ENCODE measurements at places on chromosomes 7 and 10.
A peak's percentile ranks its signal among the peaks of the same experiment; 100 is the strongest.

- peak overlapping the region; percentile 52 for H3K4me3 ChIP-seq
- H3K36me3 ChIP-seq, result no peaks in the 10 kb centered on the region
- peak; percentile 95 for DNase-seq
- H3K4me1 ChIP-seq, result peaks cover 71% of the 10 kb centered on the region
Measured at GRCh38 chr10:6275022-6275997, 72.6 kb downstream of the PFKFB3 start.

DNA sequence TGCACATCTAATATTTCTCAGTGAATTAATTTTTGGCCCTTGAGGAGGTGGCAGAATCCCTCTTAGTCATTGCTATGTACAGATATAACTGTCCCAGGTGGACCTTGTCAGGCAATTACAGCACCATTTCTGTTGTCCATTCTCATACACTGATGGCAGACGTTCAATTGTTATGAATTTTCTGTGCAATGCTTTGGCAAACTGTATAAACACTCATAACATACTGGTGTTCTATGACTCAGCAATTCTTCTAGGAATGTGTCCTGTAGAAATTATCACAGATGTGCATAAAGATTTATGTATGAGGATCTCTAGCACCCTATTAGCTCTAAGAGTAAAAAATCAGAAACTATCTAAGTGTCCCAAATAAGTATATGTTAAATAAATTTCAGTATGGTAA is 80.8 kb downstream of the DNAJB9 start:
- DNase-seq, result no peak
- H3K4me3 ChIP-seq, result no peak overlapping the region
- no peak overlapping the region for H3K27ac ChIP-seq
- no peaks in the 10 kb centered on the region for H3K4me1 ChIP-seq

DNA sequence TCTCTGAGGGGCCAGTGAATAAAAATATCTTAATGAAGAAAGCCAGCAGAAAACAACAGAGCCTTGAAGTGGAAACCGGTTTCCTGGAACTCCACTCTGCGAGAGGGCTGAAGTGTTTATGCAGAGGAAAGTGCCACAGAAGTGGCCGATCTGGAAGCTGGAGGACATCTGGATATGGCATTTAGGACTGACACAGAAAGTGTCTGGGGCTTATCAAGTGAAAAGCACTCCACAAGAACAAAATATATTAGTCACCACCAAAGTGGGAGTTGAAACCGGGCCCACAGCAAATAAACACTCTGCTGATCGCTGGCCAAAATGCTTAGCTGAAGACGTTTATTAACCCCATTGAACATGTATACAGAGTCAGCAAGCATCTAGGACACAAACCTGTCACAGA is 7.8 kb downstream of the NOD1 start:
- H3K4me3 ChIP-seq, result peak overlapping the region; percentile 35
- peak overlapping the region; percentile 67 for H3K27ac ChIP-seq
- peaks cover 55% of the 10 kb centered on the region for H3K4me1 ChIP-seq
- no peaks in the 10 kb centered on the region for H3K36me3 ChIP-seq
- no peaks in the 10 kb centered on the region for H3K27me3 ChIP-seq

GRCh38 chr7:96359876-96360275 is 38.0 kb upstream of the SLC25A13 start:
- no peaks in the 10 kb centered on the region for H3K4me1 ChIP-seq
- H3K27ac ChIP-seq, result no peak overlapping the region
- no peaks in the 10 kb centered on the region for H3K36me3 ChIP-seq
- no peak overlapping the region for H3K4me3 ChIP-seq
- no peaks in the 10 kb centered on the region for H3K27me3 ChIP-seq

DNA sequence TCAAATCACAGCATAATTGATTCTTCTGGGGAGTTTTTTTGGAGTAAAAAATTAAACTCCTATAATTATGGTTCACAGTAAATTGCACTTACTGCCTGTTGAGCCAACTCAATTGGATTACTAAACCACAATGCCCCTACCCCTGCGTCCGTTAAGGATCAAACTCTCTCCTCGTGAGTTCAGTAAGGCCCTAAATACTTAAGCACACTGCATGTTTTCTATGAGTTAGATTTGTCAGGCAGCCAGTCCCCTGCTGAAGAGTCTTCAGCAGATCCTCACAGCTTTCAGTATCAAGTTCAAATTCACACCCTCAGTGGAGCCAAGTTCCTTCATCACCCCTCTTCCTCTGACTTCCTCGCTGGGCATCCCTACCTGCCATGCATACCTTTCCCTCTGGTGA is 275.0 kb upstream of the BMPER start:
- no peaks in the 10 kb centered on the region for H3K36me3 ChIP-seq
- no peaks in the 10 kb centered on the region for H3K27me3 ChIP-seq
- H3K27ac ChIP-seq, result no peak overlapping the region
- no peaks in the 10 kb centered on the region for H3K4me1 ChIP-seq
- no peak overlapping the region for H3K4me3 ChIP-seq
- no peak for DNase-seq

GRCh38 chr7:41311301-41311700 is 391.6 kb downstream of the INHBA start:
- no peaks in the 10 kb centered on the region for H3K36me3 ChIP-seq
- H3K4me1 ChIP-seq, result no peaks in the 10 kb centered on the region
- DNase-seq, result no peak
- H3K27me3 ChIP-seq, result no peaks in the 10 kb centered on the region
- H3K27ac ChIP-seq, result no peak overlapping the region

GRCh38 chr10:10677479-10677878 is 340.2 kb upstream of the CELF2 start:
- H3K27me3 ChIP-seq, result no peaks in the 10 kb centered on the region
- no peaks in the 10 kb centered on the region for H3K4me1 ChIP-seq

DNA sequence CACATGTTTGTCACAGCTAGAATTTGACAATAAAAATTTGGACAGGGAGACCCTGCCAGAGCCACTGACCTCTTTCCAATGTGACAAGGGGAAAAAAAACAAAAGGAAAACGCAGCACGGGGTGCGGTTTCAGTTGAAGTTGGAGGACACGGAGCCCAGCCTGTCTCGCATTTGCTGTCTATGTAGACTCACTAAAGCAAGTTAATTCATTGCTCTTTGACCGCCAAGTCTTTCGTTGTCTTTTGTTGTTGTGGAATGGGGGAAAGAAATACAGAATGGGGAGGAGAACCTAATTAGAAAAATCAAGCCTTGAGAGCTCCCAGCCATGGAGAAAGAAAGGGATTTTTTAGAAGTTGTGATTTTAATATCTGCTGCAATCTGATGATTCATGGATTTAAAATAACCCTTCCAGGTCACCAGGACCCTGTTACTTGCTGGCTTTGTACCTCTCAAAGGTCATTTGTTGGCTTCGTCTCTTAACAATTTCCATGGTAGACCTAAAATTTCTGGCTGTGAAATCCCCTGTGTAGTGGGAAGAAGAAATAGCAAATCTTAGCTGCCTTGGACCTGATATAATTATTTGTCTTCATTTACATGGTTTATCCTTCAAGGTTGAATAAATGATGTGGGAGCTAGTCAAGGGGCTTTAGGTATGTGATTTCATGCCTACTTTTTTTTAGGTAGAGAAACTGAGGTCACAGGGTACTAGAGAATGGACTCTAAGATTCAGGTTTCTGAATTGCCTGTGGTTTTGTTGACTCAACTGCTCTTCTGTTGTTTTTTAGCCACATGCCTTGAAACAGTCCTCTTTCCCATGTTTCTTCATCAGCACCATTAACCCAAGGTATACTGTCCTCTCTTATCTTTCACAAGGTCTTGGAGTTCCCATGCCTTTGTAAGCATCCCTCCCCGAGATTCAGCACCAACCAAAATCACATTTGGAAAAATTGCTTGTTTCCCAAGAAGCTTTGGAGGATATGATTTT is 78.7 kb downstream of the TCF7L2 start:
- H3K27ac ChIP-seq, result peak overlapping the region; percentile 83
- H3K4me3 ChIP-seq, result peak overlapping the region; percentile 39
- DNase-seq, result no peak
- no peaks in the 10 kb centered on the region for H3K36me3 ChIP-seq
- H3K27me3 ChIP-seq, result no peaks in the 10 kb centered on the region
- H3K4me1 ChIP-seq, result peaks cover 70% of the 10 kb centered on the region

DNA sequence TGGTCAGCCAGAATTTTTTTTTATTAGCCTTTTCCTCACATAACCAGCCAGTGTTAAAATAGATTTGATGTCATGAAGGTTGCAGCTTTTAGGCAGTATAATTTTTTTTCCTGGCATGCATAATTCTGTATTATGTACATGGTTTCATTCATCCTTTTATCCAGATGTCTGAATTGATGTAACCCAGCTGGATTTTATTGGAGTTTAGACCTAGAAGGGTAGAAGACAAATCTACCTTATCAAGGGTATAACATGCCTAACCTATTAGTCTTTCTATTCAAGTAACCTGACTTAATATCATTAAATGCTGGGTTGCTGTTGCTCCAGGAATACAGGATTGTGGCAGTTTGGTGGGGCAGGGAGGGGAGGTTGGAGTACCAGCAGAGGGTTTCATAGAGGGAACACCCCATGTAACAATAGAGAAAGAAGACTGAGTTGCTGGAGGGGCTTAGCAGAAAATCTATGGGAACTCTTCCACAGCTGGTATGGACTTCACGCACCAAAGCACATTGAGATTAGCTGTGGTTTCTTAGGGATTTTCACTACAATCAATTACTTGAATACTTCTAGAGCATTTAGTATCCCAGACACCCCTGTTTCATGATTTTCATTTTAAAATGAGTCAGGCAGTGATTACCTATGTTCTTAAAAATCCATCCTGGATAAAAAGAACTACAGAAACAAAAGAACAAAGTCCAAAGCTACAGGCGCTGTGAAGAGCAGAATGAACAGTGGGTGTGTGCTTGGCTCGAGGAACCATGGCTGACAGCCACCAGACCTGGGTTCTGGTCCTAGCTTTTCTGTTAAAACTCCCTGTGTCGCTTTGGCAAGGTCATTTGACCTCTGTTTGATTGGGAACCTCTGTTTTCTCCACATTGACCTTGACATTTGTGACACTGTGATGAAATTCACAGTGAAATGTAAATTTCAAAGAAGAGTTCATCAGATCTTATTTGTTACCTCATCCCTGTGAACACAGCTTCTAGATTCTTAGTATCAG is 93.5 kb downstream of the CREM start:
- no peak for DNase-seq
- H3K4me3 ChIP-seq, result no peak overlapping the region
- H3K4me1 ChIP-seq, result peaks cover 4% of the 10 kb centered on the region
- no peaks in the 10 kb centered on the region for H3K36me3 ChIP-seq

GRCh38 chr7:48376263-48376662 is 205.0 kb downstream of the ABCA13 start:
- no peak for DNase-seq
- no peak overlapping the region for H3K27ac ChIP-seq
- H3K36me3 ChIP-seq, result no peaks in the 10 kb centered on the region
- H3K27me3 ChIP-seq, result no peaks in the 10 kb centered on the region

GRCh38 chr10:112160834-112161233 is 22.7 kb downstream of the GPAM start:
- H3K4me1 ChIP-seq, result no peaks in the 10 kb centered on the region
- no peak overlapping the region for H3K27ac ChIP-seq
- no peaks in the 10 kb centered on the region for H3K27me3 ChIP-seq
- no peak for DNase-seq
- H3K36me3 ChIP-seq, result peaks cover 39% of the 10 kb centered on the region

DNA sequence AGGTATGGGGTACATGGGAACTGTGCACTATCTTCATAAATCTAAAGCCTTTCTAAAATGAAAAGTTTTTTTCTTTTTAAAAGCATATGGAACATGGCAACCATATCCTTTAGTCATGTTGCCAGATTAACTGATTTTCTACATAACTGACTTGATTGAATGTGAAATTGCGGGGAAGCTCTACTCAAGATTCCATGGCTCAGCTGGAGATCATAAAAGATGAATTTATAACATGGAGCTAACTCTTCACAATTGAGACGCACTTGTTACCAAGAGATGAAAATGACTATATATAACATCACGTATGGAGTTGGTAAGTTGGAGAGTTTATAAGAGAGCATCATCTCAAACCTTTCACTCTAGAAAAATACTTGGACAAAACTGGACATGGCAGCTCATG is 190.2 kb upstream of the MYO3A start:
- H3K4me3 ChIP-seq, result no peak overlapping the region
- no peaks in the 10 kb centered on the region for H3K36me3 ChIP-seq
- no peaks in the 10 kb centered on the region for H3K4me1 ChIP-seq

DNA sequence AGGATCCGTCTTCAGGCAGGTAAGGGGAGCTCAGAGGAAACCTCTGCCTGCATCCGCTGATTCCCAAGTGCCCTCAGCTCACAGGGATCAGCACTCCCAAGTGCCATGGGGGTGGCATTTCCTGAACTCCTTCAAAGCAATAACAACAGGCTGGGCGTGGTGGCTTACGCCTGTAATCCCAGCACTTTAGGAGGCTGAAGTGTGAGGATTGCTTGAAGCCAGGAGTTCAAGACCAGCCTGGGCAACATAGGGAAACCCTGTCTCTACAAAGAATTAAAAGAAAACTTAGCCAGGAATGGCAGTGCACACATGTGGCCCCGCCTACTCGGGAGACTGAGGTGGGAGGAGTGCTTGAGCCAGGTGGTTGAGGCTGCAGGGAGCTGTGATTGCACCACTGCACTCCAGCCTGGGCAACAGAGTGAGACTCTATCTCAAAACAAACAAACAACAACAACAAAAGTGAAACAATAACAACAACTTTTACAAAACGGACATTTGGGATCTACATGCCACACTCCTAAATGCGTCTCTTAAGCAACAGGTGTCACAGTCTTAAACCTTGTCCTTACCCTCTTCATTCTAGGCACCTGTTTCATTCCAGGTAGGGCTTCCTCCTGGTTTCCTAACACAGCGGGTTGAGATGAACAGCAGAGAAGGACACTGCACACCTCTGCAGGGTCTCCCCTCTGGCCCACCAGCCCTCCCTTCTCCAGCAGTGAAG is 73.8 kb downstream of the PAXIP1 start:
- peak overlapping the region; percentile 78 for H3K27ac ChIP-seq
- no peak for DNase-seq
- no peaks in the 10 kb centered on the region for H3K27me3 ChIP-seq
- no peaks in the 10 kb centered on the region for H3K36me3 ChIP-seq
- peaks cover 10% of the 10 kb centered on the region for H3K4me1 ChIP-seq

- no peaks in the 10 kb centered on the region for H3K36me3 ChIP-seq
- no peak overlapping the region for H3K27ac ChIP-seq
- no peak for DNase-seq
- H3K4me1 ChIP-seq, result no peaks in the 10 kb centered on the region
- no peaks in the 10 kb centered on the region for H3K27me3 ChIP-seq
- no peak overlapping the region for H3K4me3 ChIP-seq
Measured at GRCh38 chr10:31209478-31209877, 109.5 kb upstream of the ZEB1 start.

GRCh38 chr10:72219235-72219814 is 3.2 kb upstream of the ASCC1 start:
- H3K27me3 ChIP-seq, result no peaks in the 10 kb centered on the region
- peaks cover 4% of the 10 kb centered on the region for H3K36me3 ChIP-seq
- peak overlapping the region; percentile 62 for H3K27ac ChIP-seq
- no peak for DNase-seq
- H3K4me1 ChIP-seq, result peaks cover 75% of the 10 kb centered on the region

DNA sequence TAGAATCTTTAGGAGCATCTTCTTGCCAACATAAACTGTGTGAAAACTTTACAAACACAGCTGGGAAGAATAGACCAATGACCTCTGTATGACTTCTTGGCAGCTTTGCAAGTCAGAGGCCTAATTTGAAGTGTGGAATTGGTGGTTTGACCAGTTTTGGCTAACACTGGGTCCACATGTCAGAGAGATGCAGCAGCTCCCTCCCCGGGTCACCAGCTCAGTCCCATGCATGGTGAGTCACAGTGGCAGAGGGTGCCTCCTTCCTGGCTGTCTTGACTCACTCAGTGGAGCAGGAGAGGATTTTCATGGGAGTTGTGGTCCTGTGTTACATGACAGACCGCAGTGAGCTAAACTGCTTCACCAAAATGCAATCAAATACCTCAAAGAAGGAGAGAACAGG is 8.2 kb upstream of the STARD3NL start:
- peak; percentile 16 for DNase-seq
- H3K4me3 ChIP-seq, result no peak overlapping the region
- H3K36me3 ChIP-seq, result no peaks in the 10 kb centered on the region
- H3K27ac ChIP-seq, result no peak overlapping the region
- H3K4me1 ChIP-seq, result no peaks in the 10 kb centered on the region
- no peaks in the 10 kb centered on the region for H3K27me3 ChIP-seq

Data from thoracic aorta (tissue), 2 donors.